ENCODE measurements at places on chromosomes 11 and 22. TPM values are rescaled to one million over a fixed set of nuclear protein-coding genes. Genes with fewer than 3 reads are reported as not detected.

OR4D5 gene
- not detected for polyA plus RNA-seq

NXPE4 gene
- not detected for polyA plus RNA-seq

MAPK8IP2 gene
- 5.1 TPM for polyA plus RNA-seq

LMNTD2 gene
- polyA plus RNA-seq = not detected

FREY1 gene
- not detected for polyA plus RNA-seq

CHEK1 gene
- polyA plus RNA-seq = not detected

OR52I1 gene
- polyA plus RNA-seq = not detected

NCR3LG1 gene
- 0.45 TPM for polyA plus RNA-seq

EIF3D gene
- polyA plus RNA-seq = 60.9 TPM

SCGB1C1 gene
- not detected for polyA plus RNA-seq

ANO3 gene
- 6.2 TPM for polyA plus RNA-seq

POU2AF2 gene
- not detected for polyA plus RNA-seq

INPP5J gene
- polyA plus RNA-seq = 2.9 TPM

CNTF gene
- polyA plus RNA-seq = not detected

PGA5 gene
- polyA plus RNA-seq = not detected

SLC29A2 gene
- 0.69 TPM for polyA plus RNA-seq

ANO5 gene
- 4.5 TPM for polyA plus RNA-seq

CUL5 gene
- 32.2 TPM for polyA plus RNA-seq

HDAC10 gene
- polyA plus RNA-seq = not detected

KCNK4 gene
- 0.17 TPM for polyA plus RNA-seq

C11orf52 gene
- polyA plus RNA-seq = 1.7 TPM

LRRC56 gene
- polyA plus RNA-seq = 0.13 TPM

RIMBP3C gene
- polyA plus RNA-seq = not detected

SLC25A45 gene
- polyA plus RNA-seq = not detected

IL17REL gene
- not detected for polyA plus RNA-seq

CD3E gene
- polyA plus RNA-seq = not detected

GGT5 gene
- polyA plus RNA-seq = not detected

DNAJB7 gene
- not detected for polyA plus RNA-seq

MUC15 gene
- polyA plus RNA-seq = not detected

SLC22A25 gene
- not detected for polyA plus RNA-seq

SCUBE1 gene
- polyA plus RNA-seq = not detected

KCTD17 gene
- 0.99 TPM for polyA plus RNA-seq

FZD4 gene
- 0.74 TPM for polyA plus RNA-seq

TYR gene
- polyA plus RNA-seq = not detected

CLCF1 gene
- polyA plus RNA-seq = not detected

GNAZ gene
- polyA plus RNA-seq = 24.5 TPM

PATE4 gene
- not detected for polyA plus RNA-seq

SCGB1D2 gene
- polyA plus RNA-seq = not detected

OR51E1 gene
- not detected for polyA plus RNA-seq

P2RX6 gene
- polyA plus RNA-seq = 0.42 TPM
